ENCODE measurements at places on chromosomes 1 and 21.

DNA sequence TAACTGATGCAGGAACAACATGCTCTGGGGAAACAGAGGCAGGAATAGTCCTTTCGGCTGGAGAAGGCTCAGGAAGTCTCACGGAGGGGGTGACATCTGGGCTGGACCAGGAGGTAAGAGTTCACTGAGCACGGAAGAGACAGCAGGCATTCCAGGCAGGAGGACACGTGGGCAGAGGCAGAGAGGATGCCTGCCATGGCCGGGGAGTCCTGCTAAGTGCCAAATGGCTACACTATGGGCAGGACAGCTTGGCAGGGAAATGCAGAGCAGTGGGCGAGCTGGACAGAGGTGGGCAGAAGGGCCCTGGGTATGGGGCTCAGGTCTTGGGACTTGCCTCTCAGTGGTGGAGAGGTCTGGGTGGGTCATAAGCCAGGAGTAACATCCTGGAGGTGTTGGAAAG, 17.6 kb downstream of the ALDH4A1 start:
- no peak for DNase-seq

- DNase-seq: no peak
Measured at GRCh38 chr1:178189814-178190213, 95.9 kb downstream of the RASAL2 start.

DNA sequence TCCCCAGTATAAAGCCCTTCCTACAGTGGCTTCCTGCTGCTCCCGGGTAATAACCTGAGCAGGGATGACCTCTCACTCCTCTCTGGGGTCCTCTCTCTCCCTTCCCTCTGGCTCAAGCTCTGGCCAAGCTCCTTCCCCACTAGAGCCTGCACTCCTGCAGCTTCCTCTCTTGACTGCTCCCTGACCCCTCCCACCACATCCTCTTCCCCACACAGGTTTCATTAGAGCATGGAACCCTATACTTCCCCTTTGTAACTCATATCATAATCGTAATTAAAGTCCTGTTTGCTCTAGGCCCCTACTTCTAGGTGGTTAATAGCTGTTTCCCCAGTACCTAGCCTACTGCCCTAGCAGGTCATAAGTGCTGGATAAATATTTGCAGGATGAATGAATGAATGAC, 146.2 kb downstream of the C1orf21 start:
- no peak for DNase-seq

- no peak for DNase-seq
Measured at GRCh38 chr1:160131803-160132565, 16.4 kb downstream of the ATP1A2 start.

DNA sequence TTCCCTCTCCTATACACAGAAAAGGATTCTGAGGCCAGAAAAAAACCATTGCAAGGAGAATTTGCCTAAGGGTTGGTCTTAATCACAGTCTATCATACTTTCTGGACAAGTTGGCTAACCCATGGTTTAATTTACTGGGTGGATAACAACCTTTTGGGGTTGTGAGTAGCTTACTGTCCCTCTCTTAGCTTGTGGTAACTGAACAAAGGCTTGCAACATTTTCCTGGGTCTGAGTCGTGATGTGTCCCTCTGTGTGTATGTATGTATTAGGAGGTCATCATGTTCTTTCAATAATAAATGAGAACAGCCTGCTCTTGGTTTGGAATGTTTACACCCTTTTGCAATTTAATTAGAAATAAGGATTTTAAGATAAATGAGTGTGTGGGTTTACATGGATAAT, 36.7 kb downstream of the PAPPA2 start:
- DNase-seq: no peak

- DNase-seq: no peak
Measured at GRCh38 chr1:174982971-174983689, 16.6 kb upstream of the CACYBP start.

- DNase-seq: no peak
Measured at GRCh38 chr1:228980232-228980937, 245.1 kb downstream of the RHOU start.

DNA sequence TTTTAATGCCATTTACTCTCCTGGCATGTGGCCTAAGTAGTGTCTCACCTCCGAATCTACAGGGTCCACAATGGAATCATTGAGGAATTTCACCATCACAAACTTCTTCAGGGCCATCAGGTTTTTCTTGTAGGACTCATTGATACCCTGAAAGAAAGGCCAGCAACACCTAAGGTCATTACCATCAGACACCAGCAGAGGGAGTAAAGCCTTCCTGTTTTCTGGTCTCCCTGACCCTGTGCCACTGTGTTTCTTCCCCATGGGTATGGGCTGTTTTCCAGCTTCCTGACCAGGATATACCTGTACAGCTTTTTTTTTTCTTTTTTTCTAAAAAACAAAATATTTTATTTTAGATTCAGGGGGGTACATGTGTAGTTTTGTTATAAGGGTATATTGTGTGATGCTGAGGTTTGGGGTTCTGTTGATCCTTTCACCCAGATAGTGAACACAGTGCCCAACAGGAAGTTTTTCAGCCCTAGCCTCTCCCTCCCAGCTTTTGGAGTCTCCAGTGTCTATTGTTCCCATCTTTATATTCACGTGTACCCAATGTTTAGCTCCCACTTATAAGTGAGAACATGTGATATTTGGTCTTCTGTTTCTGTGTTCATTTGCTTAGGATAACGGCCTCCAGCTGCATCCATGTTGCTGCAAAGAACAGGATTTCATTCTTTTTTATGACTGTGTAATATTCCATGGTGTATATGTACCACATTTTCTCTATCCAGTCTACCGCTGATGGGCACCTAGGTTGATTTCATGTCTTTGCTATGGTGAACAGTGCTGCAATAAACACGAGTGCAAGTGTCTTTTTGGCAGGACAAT, 18.3 kb downstream of the PPT1 start:
- DNase-seq: peak; percentile 50

- no peak for DNase-seq
Measured at GRCh38 chr1:162018418-162018817, 5.3 kb downstream of the OLFML2B start.

GRCh38 chr1:223223091-223223995, 80.3 kb upstream of the TLR5 start:
- peak; percentile 27 for DNase-seq

GRCh38 chr1:53644909-53645689, 93.9 kb downstream of the GLIS1 start:
- peak; percentile 23 for DNase-seq

DNA sequence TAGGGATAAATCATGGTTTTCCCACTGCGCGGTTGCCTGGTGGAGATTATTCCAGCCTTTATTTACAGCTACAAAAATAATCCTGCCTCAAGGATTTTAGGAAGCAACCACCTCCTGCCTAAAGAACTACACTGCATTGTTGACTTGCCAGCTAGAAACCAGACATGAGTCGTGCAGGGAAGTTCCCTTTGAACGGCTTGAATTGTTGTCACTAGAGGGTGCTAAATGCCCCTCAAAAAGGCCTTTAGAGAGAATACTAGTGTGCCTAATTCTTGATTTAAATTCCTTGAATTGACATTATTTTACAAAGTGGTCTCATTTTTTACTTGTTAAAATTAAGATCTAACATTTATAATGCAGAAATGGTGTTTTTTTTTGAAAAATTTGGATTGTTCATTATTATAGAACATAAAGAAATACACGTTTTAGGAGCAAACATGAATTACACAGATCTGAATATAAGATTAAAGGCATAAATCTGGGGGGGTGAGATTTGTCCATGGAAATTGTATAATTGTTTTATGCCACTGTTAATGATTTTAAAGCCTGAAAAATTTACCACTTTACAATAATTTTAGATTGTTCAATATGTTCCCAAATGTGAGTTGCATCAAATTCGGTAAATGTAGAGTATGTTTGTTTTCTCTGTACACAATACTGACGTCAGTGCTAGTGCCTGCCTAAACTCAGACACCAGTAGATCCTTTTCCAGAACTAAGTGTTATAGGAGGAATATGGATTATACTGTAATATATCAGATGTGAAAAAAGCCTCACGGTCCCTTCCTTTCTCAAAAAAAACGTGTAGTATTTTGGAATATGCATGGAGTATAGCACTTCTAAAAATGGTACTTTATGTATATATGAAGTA, 7.6 kb upstream of the ERG start:
- no peak for DNase-seq

DNA sequence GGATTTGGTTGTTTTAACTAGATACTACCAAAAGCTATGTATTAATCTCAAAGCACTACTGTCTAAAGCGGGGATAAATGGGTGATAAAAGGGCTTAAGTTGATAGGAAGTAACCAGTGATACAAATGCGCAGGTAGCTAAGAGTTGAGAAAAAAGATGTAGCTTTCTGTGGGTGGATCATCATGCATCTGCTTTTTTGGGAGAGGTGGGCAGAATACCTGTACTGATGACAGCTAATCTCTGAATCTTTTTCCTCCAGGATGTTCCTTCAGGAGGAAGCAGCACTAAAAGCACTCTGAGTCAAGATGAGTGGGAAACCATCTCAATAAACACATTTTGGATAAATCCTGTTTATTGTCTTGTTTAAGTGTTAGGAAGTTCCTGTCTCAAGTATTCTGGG, 1.2 kb downstream of the RPS27 start:
- no peak for DNase-seq

- DNase-seq: no peak
Measured at GRCh38 chr1:13753636-13754402, 53.8 kb downstream of the PRDM2 start.

DNA sequence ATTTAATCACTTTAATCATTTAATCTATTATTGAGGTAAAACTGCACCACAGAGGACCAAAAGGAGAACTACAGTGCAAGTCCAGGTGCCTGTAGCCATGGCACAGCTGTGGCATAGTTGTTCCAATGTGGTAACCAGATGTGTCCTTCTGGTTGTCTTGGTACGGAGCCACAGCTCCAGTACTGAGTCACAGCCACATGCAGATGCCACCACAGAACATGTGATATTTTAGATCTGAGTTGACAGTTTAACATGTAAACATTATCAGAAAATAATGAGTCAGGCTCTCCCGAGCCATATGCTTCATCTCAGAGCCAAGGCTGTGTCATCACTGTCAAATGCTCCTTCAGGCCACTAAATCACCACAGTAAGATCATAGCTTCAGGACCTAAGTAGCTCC, 56.4 kb upstream of the RGS7 start:
- DNase-seq: no peak

DNA sequence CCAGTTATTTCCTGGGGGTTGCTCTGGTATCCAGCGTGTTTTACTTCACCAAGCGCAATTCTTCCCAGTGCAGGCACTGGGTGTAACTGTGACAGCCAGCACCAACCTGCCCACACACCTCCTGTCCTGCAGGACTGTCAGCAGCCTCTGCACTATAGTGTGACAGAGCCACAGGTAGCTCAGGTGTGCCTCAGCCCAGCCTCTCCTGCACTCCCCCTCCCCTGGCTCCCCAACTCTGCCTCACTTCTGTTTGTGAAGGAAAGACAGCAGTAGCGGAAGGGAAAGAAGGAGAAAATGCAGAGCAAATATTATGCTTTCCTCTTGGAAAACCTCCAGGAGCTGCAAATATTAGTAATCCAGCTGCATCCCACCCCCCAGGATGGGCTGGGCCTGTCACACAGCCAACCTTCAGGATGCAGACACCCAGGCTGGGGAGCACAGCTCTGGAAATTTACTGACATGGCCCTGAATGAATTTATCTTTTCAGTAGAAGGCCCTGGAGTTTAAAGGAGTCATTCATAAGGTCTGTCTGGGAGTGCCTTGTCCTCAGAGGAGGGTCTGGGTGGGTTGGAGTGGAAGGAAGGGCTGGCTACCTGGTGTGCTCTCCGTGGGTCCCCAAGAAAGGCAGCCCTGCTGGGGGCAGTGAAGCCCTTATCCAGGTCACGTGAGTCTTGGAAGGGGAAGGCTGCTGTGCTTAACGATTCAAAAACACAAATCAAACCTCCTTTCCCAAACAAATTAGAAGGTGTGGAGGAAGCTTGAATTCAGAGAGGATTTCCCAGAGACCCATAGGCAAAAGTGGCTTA, 20.9 kb downstream of the CAPN2 start:
- peak; percentile 77 for DNase-seq

- DNase-seq: no peak
Measured at GRCh38 chr1:185549906-185550305, 184.3 kb upstream of the HMCN1 start.

DNA sequence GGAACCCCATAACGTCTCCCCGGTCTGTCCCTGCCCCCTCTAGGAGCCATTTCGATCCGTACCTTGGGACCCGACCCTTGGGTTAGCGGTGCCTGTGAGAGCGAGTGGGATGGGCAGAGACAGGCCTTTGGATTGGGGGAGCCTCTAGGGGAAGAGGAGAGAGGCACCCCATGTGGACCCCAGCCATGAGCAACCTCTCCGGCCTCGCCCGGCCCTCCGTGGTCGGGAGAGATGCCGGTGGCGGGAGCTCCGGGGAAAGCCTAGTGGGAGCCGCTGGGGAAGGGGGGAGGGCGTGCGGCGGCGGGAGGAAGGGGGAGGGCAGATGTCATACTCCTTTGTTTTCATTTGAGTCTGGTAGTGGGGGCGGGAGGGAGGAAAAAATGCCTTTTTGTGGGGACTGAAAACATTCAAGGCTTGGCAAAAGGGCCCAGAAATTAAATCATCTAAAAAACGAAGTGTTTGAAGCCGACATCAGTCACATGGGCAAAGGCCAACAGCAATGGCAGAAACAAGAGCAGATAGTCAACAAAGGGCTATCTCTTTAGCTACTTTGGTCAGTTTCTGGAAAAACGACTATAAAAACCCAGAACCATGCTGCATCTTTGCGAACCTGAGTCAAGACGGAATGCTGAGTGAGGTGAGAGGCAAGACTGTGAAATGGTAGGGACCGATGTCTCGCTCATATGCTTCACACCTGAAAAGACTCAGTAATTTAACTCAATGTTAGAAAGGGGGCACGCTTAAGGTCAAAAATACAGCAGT, 758 bp downstream of the PTBP2 start:
- no peak for DNase-seq
